HCT116 (cell line): ENCODE measurements at places on chromosomes 12 and 14.

DNA sequence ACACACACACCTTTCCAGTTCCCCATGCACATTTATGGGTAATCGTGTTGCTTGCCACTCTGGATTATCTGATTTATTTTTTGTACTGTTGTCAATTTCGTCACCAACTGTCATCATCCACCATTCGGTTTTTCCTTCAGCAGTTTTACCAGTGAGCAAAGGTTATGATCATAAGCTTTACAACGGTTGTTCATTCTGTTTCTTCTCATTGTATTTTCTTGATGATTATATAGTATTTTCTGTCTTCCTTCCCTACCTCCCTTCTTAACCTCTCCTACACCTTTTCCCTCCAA, 680 bp downstream of the NECAP1 start:
- no peak for DNase-seq

- no peak for DNase-seq
Measured at GRCh38 chr14:68941820-68942219, 37.3 kb downstream of the ACTN1 start.

- no peak for DNase-seq
Measured at GRCh38 chr12:50806176-50806575, 36.5 kb upstream of the TMPRSS12 start.

DNA sequence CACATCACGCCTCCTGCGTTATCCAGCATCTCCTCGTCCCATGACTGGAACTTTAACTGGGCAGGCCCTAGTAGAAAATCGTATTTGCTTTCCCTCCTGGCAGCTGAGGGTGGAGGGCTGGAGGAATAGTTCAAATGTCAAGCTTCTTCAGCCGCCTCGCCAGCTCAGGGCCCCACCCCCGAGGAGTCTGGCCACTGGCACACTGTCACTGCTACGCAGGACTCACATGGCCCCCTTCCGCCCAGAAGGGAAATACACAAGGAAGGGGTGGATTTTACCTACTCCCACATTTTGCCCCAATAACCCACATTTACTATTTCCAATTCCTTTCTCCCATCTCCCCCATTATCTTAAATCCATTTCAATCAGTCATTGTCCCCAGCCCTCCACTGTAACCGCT, 8.6 kb downstream of the SLC6A13 start:
- no peak for DNase-seq

- DNase-seq = no peak
Measured at GRCh38 chr12:32494656-32495055, 95.3 kb downstream of the FGD4 start.

- no peak for DNase-seq
Measured at GRCh38 chr12:84793558-84794367, 118.8 kb downstream of the SLC6A15 start.

DNA sequence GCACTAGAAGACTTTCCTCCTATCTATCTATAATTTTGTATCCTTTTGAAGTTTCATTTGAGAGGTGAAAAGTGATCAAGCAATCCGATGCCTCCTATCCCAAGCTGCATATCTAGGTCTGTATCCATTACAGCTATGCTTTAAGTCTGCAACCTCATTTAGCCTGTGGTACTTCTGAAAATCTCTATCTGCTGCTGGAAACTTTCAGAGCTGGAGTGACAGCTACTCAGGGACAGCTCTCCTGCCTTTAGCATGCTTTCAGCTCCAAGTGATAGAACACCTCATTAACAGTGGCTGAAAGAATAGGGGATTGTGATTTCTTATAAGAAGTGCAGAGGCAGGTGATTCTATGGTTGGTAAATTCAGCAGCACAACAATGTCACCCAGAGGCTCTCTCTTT, 1153.5 kb downstream of the AACS start:
- DNase-seq = no peak

DNA sequence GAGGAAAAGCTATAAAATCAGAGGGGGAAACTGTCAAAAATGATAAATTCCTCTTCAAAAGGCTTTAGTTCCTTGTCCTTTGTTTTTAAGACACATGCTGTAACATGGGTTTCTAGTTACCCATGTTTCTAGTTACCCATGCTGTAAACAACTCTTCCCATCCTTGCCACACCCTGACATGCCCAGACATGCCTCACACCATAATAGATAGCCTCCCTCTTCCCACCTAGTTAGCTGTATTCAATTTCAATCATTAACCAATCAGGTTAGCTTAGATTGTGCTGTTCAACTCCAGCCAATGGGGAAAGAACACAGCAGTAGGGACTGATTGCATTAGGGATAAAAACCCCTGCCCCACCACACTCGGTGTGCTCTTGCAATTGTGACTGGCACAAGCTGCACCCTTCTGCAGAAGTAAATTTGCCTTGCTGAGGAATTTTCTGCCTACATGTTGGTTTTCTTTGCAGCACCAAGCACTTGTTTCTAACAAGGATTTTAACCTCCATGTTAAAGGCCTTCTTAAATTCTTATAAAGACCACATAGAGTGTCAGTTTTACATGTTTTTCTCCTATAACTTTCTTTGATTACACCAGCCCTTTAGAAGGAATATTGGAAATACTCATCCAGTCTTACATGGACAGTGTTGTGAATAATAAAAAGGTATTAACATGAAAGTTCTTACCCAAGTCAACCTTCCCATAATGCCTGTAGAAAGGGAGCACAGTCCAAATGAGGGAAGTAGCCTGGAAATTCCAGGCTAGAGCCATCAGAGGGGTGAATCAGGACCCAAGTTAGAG, 32.5 kb upstream of the LALBA start:
- no peak for DNase-seq
